ENCODE measurements at places on chromosomes 13 and 19. TPM values are rescaled to one million over a fixed set of nuclear protein-coding genes. Genes with fewer than 3 reads are reported as not detected.

Gene PCDH9
- 16.7 TPM for total RNA-seq

Gene EHD2
- total RNA-seq = 398 TPM

Gene CRTC1
- total RNA-seq = 4.0 TPM

Gene CLASRP
- 27.3 TPM for total RNA-seq

Gene CYP2A7
- total RNA-seq = not detected

Gene SULT2A1
- total RNA-seq = not detected

Gene IFNL1
- total RNA-seq = not detected

Gene TMEM143
- total RNA-seq = 4.5 TPM

Gene ZNF568
- 4.8 TPM for total RNA-seq

Gene ZNF790
- total RNA-seq = 5.2 TPM

Gene GJB2
- total RNA-seq = not detected

Gene CYP4F2
- total RNA-seq = not detected

Gene KLK7
- total RNA-seq = not detected

Data from cardiac ventricle fibroblast (primary cell).